NCI-H345 (cell line): ENCODE measurements at places on chromosomes 7 and 10.

DNA sequence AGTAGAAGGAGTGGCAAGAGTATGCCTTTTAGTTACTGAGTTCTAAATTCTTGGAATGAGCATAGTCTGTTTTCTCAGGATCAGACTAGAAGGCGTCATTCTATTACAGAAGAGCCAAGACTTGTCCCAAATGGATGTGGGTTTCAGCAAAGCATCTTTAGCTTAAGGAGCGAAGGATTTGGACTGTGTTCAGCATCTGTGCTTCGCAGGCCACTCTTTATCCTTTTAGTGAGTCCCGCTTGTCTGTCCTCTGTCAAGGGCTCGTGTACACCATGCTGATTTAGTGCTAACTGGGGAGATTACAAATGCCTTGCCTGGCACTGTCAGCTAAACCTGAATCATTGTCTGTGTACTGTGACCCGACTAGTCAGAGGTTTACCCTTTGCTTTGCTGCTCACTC, 465.7 kb downstream of the AUTS2 start:
- no peak for DNase-seq

DNA sequence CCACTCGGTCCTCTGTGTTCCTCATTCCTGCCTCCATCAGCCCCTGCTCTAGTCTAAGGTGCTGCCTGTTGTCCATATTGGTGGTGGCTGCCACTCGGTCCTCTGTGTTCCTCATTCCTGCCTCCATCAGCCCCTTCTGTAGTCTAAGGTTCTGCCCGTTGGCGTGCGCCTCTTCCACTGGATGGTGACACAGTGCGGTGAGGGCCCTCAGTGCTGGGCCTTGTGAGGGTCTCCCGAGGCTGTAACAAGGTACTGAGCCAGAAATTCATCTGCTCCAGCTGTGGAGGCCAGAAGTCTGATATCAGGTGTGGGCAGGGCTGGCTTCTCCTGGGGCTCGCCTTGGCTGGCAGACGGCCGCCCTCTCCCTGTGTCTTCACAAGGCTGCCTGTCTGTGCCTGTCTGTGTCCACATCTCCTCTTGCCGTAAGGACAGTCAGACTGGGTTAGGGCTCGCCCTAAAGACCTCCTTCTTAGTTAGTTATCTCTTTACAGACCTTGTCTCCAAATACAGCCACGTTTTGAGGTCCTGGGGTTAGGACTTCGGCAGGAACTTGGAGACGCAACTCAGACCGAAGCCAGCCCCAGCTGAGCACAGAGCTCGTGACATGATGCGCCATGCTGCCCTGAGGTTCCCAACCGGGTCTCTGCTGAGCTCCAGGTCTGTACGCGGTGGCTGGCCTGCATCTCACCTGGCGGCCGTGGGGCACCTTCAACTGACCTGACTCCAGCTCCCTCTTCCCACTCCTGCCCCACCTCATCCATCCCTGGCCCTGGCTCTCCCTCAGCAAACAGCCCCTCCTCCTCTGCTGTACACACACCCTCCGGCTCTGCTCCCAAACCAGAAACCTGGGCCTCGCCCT, 181.4 kb upstream of the SHH start:
- DNase-seq: no peak

DNA sequence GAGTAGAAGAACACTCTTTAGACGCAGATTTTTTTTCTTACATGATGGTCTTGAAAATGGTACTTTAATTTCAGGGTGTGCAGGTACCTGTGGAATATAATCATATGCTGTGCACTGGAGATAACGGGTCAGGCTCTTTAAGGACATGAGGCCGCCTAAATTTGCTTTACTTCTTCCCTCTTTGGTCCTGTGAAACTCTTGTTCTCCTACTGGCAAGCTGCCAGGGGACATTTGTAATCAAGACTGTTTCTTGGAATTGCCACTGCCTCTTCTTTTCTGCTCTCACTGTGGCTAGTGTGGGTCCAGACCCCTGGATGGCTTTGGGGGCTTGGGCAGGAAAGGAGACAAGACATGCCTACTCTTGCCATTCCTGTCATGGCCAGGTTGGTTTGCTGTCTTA, 146.0 kb downstream of the SND1 start:
- DNase-seq: no peak

DNA sequence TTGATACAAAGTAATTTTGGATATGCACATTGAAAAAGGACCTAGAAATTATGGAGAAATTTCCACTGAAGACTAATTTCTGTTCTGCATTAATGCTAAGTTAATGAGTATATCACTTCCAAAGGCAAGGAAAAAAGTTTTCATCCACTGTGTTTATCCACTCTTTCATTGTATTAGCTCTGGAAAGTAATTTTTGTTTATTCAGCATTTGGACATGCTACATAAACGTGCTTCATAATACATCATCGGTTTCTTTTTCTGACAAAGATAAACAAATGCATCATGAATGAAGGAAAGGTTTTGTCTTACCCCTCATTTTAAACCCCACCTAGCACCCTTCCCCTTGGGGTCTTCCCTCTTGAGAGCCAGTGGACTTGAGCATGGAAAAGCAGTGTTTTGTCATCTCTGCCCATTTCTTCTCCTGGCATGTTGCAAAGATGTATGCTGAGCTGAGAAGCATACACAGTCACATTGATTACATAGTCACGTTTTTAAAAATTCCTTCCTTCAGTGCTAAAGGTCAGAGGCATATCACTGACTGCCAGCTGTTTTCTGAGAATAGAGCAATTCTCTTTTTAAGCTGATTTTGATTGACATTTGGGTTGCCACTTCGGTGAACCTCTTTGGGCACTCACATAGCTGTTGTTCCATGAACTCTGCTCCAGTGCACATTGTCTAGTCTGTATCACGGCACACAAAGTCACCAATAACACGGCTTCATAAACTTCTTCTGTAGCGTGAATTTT, 65.9 kb upstream of the C7orf33 start:
- DNase-seq: no peak

- no peak for DNase-seq
Observed at GRCh38 chr7:45007571-45008328, 7.7 kb downstream of the CCM2 start.

DNA sequence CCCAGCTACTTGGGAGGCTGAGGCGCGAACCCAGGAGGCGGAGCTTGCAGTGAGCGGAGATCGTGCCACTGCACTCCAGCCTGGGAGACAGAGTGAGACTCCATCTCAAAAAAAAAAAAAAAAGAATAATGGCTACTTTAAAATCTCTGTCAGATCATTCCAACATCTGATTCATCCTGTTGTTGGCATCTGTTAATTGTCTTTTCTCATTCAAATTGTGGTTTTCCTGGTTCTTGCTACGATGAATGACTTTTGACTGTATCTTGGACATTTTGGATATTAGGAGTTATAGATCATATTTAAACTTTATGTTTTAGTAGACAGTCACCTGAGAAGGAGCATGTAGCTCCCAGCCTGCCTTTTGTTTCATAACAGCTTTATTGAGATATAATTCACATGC, 8.5 kb downstream of the TPST1 start:
- no peak for DNase-seq

GRCh38 chr10:130742941-130743675, 568.4 kb downstream of the TCERG1L start:
- no peak for DNase-seq

GRCh38 chr7:517774-518629, 1.6 kb downstream of the PDGFA start:
- DNase-seq: peak; percentile 8

GRCh38 chr7:143258831-143259230, 4.4 kb upstream of the GSTK1 start:
- DNase-seq: no peak

GRCh38 chr7:32037650-32038198, 32.5 kb downstream of the PDE1C start:
- no peak for DNase-seq

DNA sequence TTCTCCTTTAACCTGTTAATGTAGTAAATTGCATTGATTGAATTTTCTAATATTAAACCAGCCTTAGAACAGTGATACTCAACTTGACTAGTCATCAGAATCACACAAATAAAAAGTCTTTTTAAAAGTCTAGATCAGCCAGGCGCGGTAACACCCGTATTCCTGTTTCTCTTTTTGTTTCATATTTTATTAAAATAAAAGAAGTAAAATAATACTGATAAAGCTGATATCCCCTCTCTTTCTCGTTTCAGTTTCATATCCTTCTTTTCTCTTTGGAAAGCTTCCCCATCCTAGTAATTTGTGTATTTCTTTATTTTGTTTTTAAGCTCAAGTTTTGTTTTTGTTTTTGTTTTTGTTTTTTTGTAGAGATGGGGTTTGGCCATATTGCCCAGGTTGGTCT, 9.3 kb downstream of the SMO start:
- DNase-seq: no peak

DNA sequence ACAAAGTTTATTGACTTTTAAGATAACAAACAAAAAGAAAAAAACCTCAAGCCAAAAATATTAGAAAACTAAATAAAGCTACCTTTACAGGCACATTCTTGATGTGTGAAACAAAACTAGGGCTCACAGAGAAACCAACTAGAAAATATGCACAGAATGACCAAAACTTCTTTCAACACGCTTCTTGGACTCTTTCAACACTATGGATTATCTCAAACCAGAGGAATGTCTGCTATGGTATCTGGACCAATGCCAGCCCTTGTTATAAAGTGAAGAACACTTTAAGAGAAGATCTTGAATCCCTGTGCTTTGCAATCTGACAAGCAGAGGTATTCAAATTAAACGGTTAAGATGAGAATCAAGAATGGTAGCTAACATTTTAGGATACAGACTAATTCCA, 76.6 kb downstream of the DNAJC1 start:
- DNase-seq: no peak

- DNase-seq: peak; percentile 12
Observed at GRCh38 chr10:104322416-104322782, 15.9 kb downstream of the ITPRIP start.

- no peak for DNase-seq
Observed at GRCh38 chr7:46389146-46389545, 468.1 kb upstream of the IGFBP3 start.

GRCh38 chr7:2558629-2559282, at the start of gene IQCE:
IQCE (plus strand) TSS chr7:2558979; CDS start chr7:2559182, 203 bp downstream.
- DNase-seq: peak; percentile 84

DNA sequence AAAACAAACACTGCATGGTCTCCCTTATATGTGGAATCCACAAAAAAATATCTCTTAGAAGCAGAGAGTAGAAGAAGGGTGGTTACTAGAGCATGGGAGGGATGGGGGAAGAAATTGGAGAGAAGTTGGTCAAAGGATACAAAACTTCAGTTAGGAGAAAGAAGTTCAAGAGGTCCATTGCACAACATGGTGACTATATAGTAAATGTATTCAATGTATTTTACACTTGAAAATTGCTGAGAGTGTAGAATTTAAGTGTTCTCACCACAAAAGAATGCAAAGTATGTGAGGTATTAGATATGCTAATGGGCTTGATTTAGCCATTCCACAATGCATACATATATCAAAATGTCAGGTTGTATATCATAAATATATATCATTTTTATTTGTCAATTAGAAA, 232.0 kb upstream of the CELF2 start:
- no peak for DNase-seq

DNA sequence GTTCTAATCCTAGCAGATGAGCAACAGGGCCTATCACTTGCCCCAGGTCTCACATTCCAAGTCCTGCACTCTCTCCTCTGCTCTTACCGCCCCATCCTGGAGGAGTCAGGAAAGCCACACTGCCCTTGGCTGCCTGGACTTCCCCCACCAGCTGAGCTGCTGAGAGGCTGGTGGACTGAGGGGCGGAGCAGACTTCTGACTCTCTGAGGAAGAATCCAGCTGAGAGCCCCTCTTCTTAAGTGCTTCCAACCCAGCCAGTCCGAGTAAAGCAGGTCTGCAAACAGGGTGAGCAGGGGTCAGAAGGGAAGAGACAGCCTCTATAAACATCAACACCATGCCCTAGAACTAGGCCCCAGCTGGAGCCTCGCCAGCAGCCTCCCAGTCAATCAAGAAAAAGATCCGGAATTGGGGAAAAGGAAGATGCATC, 92.4 kb upstream of the TMEM72 start:
- DNase-seq: no peak

- no peak for DNase-seq
Observed at GRCh38 chr7:51279391-51280023, 37.1 kb downstream of the COBL start.

- DNase-seq: peak; percentile 37
Observed at GRCh38 chr10:5977471-5978229, at the start of gene IL15RA. IL15RA (minus strand) TSS chr10:5977543; CDS start chr10:5977492, 51 bp downstream.
